ENCODE measurements at places on chromosomes 4 and X.
A peak's percentile ranks its signal among the peaks of the same experiment; 100 is the strongest.

DNA sequence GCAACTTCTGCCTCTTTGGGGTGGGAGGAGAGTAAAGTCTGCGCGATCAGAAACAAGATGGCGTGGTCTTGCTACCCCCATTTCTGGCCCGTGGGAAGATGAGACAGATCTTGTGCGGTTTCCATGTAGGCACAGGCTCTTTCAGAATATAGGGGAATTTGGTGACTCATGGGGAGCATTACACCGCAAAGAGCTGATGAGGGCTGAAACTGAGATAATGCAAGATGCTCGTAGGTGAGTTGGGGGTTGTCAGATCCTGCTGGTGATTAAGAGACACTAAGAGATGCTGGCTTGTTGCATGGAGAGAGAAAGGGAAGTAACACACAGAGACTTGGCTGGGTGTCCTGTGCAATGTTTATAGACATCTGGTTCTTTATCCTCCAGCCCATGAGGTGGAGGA is 1.5 kb downstream of the EVC start:
- H3K4me1 ChIP-seq = no peaks in the 10 kb centered on the region
- no peaks in the 10 kb centered on the region for H3K36me3 ChIP-seq
- H3K4me3 ChIP-seq = no peak overlapping the region
- no peak for DNase-seq
- H3K27ac ChIP-seq = no peak overlapping the region
- H3K27me3 ChIP-seq = peaks cover 46% of the 10 kb centered on the region

DNA sequence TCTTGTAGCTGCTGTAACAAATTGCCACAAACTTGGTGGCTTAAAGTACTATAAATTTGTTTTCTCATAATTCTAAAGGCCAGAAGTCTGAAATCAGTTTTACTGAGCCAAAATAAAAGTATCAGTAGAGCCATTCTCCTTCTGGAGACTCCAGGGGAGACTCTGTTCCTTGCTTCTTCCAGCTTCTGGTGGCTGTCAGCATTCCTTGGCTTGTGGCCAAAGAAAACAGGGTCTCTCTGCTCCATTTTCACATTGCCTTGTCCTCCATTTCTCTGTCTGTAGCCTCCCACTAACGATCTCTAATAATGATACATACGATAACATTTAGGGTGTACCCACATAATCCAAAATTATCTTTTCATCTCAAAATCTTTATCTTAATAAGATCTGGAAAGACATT is 200.4 kb downstream of the MAB21L2 start:
- no peaks in the 10 kb centered on the region for H3K36me3 ChIP-seq
- no peaks in the 10 kb centered on the region for H3K4me1 ChIP-seq
- no peak overlapping the region for H3K27ac ChIP-seq
- no peaks in the 10 kb centered on the region for H3K27me3 ChIP-seq
- H3K4me3 ChIP-seq = no peak overlapping the region
- no peak for DNase-seq

GRCh38 chr4:171353535-171353934 is 459.7 kb upstream of the GALNTL6 start:
- no peaks in the 10 kb centered on the region for H3K4me1 ChIP-seq
- no peak overlapping the region for H3K4me3 ChIP-seq
- H3K27ac ChIP-seq = no peak overlapping the region

GRCh38 chr4:110132816-110133719 is 65.3 kb downstream of the ELOVL6 start:
- no peaks in the 10 kb centered on the region for H3K4me1 ChIP-seq
- no peak overlapping the region for H3K4me3 ChIP-seq
- no peak for DNase-seq
- no peak overlapping the region for H3K27ac ChIP-seq
- no peaks in the 10 kb centered on the region for H3K36me3 ChIP-seq
- H3K27me3 ChIP-seq = no peaks in the 10 kb centered on the region

DNA sequence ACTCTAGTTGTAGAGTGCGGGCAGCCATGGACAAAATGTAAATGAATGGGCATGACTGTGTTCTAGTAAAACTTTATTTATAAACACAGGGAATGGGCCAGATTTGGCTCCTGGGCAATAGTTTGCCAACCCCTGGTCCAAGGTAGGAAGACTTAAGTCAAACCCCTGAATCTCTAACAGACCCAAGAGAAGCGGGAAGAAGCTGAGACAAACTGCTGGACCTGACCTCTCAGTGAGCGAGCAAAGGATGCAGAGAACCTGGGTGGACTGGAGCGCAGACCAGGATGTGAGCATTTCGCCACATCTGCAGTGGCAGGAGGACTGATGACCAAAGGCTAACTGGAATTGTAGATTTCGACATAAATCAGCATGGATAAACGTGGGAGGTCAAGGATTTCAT is 201.6 kb downstream of the STIM2 start:
- no peaks in the 10 kb centered on the region for H3K27me3 ChIP-seq
- H3K27ac ChIP-seq = no peak overlapping the region
- H3K36me3 ChIP-seq = no peaks in the 10 kb centered on the region
- DNase-seq = no peak
- H3K4me1 ChIP-seq = no peaks in the 10 kb centered on the region

- H3K27ac ChIP-seq = no peak overlapping the region
- H3K36me3 ChIP-seq = no peaks in the 10 kb centered on the region
- no peaks in the 10 kb centered on the region for H3K27me3 ChIP-seq
- peak overlapping the region; percentile 25 for H3K4me3 ChIP-seq
- no peaks in the 10 kb centered on the region for H3K4me1 ChIP-seq
- no peak for DNase-seq
Observed at GRCh38 chr4:186485561-186486062, 69.8 kb downstream of the MTNR1A start.

GRCh38 chrX:53263597-53264094 is 17.7 kb downstream of the IQSEC2 start:
- H3K4me1 ChIP-seq = no peaks in the 10 kb centered on the region
- no peaks in the 10 kb centered on the region for H3K27me3 ChIP-seq
- no peak overlapping the region for H3K27ac ChIP-seq
- DNase-seq = no peak

- H3K27me3 ChIP-seq = no peaks in the 10 kb centered on the region
- no peak overlapping the region for H3K27ac ChIP-seq
- no peak overlapping the region for H3K4me3 ChIP-seq
- no peaks in the 10 kb centered on the region for H3K4me1 ChIP-seq
- DNase-seq = no peak
Observed at GRCh38 chrX:123173833-123174232, 10.2 kb upstream of the GRIA3 start.

DNA sequence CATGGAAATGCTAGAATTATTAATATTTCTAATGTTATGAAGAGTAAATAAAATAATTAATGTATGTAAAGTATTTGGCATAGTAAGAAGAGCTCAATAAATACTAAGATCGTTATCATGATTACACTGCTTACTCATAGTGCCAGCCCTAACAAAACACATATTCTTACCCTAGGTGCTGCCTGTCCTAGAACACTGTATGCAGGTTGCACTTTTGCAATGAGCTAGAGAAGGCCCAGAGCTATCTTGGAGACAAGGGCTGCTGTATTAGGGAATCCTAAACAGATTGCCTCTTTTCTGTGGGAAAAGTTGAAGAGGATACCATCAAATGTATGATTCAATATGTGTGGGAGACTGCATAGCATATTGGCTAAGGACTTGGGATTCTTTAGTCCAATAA is 48.0 kb upstream of the TMEM164 start:
- H3K27me3 ChIP-seq = no peaks in the 10 kb centered on the region
- no peak for DNase-seq
- no peak overlapping the region for H3K4me3 ChIP-seq
- no peak overlapping the region for H3K27ac ChIP-seq

DNA sequence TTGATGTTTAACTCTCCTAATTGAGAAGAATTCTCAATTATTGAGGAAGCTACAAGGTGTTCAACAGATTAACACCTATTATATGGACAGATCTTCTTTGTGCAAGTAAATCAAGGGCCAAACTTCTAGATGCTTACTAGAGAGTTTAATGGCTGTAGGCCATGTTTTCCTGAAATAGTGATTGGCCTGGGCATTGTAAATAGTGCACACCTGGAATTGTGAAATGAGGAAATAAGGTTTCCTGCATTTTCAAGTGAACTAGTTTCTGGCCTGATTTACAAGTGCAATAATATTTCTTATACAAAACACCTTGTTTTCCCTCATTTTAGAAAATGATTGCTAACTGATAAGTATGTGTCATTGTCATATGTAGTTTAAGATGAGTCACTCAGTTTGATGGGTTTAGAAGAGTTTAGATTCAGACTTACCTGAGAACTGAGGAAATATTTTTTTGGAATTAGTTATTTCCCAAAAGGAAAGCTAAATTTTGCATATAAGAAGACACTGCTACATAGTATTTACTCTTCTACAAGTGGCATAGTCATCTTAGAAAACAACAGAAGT is 21.2 kb downstream of the AFF1 start:
- peaks cover 20% of the 10 kb centered on the region for H3K4me1 ChIP-seq
- peaks cover 20% of the 10 kb centered on the region for H3K36me3 ChIP-seq
- no peak overlapping the region for H3K4me3 ChIP-seq
- no peaks in the 10 kb centered on the region for H3K27me3 ChIP-seq

DNA sequence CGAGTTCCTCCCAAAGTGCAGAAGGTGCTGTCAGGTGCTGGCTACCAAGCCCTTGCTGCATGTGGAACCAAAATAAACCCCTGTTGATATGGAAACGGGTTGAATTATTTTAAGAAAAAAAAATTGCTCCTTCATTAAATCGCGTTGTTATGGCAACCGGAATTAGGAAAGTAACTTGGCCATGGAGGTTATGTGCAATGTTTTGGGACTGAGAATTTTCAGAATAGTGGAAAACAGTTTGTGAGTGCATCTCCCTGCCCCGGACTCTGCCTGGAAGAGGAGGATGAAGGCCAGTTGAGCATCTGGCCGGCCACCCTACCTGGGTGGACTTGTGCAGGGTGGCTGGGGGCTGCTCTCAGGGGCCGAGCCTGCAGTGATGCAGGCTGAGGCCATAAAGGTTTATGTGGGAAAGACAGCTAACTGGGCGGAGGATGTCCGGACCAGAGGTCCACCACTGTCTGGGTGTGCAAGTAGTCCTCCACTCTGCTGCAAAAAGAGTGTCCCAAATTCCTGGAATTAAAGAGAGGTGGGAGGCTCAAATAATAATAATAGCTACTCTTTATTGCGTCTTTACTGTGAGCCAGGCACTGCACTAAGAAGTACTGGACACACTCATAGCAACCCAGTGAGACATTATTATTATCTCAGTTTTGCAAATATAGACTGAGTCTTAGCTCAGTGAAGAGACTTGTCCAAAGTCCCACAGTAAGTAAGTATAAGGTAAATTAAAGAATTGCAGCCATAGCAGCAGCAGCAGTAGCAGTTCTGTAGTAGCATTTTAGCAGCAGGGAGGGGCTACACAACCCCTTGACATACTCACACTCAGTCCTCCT is 20.6 kb downstream of the RTL5 start:
- H3K4me1 ChIP-seq = no peaks in the 10 kb centered on the region
- DNase-seq = no peak
- no peak overlapping the region for H3K4me3 ChIP-seq
- no peaks in the 10 kb centered on the region for H3K36me3 ChIP-seq

DNA sequence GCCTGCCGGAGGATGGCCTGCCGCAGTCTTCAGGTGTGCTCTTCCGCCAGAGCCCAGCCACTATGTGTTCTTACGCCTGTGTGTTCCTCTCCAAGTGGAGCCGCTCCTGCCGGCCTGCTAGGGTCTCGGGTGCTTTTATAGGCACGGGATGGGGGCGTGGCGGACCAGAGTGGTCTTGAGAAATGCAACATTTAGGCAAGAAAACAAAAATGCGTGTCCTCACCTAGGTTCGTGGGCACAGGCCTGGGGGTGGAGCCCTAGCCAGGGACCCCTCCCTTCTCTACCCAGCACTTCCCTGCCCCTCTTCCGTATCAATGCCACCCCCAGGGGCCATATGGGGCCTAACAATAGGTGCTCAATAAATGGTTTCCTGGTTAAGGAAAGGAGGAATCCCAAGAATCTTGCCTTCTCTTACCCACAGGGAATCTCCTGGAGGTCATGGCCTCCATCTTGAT is 34.4 kb upstream of the LRBA start:
- no peak overlapping the region for H3K4me3 ChIP-seq
- no peak overlapping the region for H3K27ac ChIP-seq
- no peak for DNase-seq
- H3K36me3 ChIP-seq = no peaks in the 10 kb centered on the region
- no peaks in the 10 kb centered on the region for H3K27me3 ChIP-seq
- no peaks in the 10 kb centered on the region for H3K4me1 ChIP-seq

DNA sequence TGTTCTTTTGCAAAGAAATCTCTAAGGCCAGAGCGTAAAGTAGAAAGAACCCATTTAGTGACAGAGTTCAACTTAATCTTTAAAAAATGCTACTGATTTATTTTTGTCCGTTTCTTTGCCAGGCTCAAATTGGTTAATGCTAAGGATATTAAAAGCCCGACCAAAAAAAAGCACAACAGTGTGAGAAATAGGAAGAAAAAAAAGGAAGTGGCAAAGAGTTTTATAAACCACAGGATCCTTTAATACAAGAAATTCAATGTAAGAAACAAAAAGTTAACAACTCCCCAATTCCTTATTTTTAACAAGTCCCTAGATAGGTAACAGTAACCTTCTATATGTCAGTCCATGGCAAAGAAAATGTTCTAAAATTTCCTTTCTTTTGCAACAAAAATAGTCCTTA is 480.4 kb downstream of the ACTRT1 start:
- no peak for DNase-seq
- no peaks in the 10 kb centered on the region for H3K4me1 ChIP-seq
- H3K36me3 ChIP-seq = no peaks in the 10 kb centered on the region

DNA sequence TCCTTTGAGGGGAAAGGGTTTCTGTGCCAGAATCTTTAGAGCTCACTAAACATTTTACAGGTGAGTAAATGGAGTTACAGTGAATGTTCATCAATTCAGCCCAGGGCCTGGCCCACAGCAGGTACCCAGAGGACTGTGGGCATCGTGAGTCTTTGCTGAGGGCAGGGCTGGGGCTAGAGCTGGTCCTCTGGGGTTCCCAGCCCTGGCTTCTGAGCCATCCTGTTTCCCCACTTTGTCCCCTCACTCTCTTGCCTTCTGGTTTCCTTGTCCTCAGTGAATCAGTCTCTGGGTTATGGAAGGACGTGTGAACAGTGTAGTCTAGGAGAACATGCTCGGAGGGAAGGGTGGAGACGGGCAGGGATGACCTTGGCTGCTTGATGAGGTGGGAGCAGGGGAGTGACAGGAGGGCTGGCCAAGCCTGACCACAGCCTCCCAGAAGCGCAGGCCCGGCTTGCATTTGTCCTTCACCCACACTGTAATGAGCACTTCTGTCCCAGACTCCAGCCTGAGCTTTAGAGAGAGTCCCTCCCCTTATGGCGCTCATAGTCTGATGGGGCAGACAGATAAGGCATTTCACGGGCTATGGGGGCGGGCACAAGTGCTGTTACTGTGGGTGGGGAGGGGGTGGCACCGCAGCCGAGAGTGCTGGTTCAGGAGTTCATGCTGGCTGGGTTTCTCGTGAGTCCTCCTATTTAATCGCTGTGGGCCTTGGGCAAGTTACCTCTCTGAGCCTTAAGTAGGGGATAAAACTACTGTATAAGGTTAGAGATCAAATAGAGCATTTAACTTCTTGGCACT is 17.3 kb downstream of the TBC1D14 start:
- H3K27me3 ChIP-seq = no peaks in the 10 kb centered on the region
- no peak overlapping the region for H3K4me3 ChIP-seq
- peaks cover 50% of the 10 kb centered on the region for H3K4me1 ChIP-seq

GRCh38 chr4:61860376-61860775 is 660.2 kb downstream of the ADGRL3 start:
- H3K27ac ChIP-seq = no peak overlapping the region
- H3K4me3 ChIP-seq = no peak overlapping the region
- DNase-seq = no peak
- H3K27me3 ChIP-seq = no peaks in the 10 kb centered on the region

- H3K4me1 ChIP-seq = no peaks in the 10 kb centered on the region
- peaks cover 42% of the 10 kb centered on the region for H3K27me3 ChIP-seq
- H3K36me3 ChIP-seq = no peaks in the 10 kb centered on the region
Observed at GRCh38 chr4:647481-647880, 22.1 kb downstream of the PDE6B start.

All from psoas muscle (tissue), 8 donors.